ENCODE measurements at places on chromosomes 7 and 10.

- DNase-seq: no peak
Measured at GRCh38 chr7:38539477-38540081, 91.6 kb downstream of the AMPH start.

GRCh38 chr7:69864274-69864673 lies 266.0 kb downstream of the AUTS2 start:
- DNase-seq: no peak

- DNase-seq: no peak
Measured at GRCh38 chr7:69773535-69774225, 175.4 kb downstream of the AUTS2 start.

DNA sequence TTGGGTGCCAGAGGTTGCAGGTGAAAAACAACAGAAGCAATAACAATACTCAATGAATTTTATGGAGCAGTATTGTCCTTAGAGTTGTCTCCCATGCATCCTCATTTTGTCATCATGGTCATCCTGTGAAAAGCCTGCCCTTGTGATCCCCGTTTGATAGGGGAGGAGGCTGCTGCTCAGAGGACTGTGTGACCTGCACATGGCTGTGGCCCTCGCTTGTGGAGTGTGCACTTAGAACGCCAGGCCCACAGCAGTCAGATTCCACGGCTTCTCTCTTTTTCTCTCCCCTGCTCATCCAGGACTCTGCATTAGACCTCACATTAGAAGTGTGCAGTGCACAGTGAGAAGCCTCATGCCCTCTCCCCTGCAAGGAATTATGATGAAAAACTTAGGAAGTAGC lies 491.1 kb upstream of the KLF6 start:
- DNase-seq: no peak
